Activated CD4-positive, CD25-positive, alpha-beta regulatory T cell (primary cell): ENCODE measurements at places on chromosomes 13 and 19.

GRCh38 chr13:51811920-51812451 lies 8.0 kb upstream of the DHRS12 start:
- DNase-seq: no peak

- no peak for DNase-seq
Measured at GRCh38 chr19:54612428-54612827, 17.9 kb upstream of the LILRB1 start.

GRCh38 chr19:5051619-5052018 lies 82.7 kb downstream of the KDM4B start:
- DNase-seq: no peak

DNA sequence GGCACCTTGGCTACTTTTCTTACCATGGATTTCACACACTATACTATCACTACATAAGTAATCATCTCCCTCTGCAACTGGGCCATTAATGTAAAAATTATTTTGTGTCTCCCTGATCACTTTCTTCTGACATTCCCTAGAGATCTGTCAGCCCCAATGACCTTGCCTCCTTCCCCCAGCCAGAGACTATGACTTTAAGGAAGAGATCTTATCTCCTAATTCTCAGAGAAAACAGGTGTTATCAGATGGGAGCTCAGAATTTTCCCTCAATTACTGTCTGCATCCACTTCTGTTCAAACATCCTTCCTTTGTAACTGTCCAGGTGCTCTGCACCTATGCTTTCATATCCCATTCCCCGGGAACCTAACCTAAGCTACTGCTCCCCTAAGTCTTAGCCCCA lies 397.5 kb downstream of the DIAPH3 start:
- DNase-seq: no peak

DNA sequence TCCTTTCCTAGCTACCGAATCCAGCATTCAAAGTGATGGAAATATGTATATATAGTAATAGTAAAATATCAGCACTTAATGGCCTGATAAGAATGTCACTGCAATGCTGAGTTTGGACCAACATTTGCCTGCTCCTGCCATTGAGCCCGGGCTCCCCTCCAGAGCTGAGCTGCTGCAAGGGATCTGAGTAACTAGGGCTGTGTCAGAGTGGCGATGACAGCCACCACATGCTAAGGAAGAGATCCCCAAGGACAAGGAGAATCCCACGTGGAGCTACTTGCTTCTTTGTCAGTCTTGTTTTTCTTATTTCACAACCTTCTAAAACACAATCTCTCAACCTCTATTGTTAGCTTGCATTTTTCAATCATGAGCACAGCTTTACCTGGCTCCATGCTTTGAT lies 19.5 kb upstream of the ALOX5AP start:
- DNase-seq: no peak

DNA sequence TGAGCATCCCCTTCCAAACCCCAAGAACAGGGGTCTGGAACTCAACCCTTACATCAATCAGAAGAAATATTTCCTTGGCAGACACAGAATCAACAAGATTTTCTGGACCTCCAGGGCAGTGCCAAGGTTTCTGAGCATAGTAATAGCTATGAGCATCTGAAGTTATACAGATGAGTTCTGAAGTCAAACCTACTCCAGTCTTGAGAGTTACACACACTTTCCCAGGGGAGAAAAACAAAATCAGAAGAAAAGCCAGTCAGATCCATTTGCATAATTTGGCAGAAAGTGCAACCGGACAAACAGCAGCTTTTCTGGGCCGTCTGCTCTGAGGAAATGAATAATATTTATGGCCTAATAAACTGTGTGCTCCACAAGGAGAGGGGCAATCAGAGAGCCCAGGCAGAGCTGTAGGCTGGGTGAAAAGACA lies 93.1 kb downstream of the KL start:
- no peak for DNase-seq

GRCh38 chr19:30686176-30686820 lies 314.1 kb downstream of the ZNF536 start:
- DNase-seq: no peak

DNA sequence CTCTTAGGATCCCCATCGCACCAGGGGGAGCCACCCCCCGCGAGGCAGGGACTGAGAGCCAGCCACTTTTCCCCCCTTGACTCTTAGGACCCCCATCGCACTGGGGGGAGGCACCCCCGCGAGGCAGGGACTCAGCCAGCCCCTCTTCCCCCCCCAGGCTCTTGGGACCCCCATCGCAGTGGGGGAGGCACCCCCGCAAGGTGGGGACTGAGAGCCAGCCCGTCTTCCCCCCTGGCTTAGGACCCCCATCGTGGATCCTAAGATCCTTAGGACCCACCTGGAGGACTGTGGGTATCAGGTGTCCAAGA lies 365.2 kb upstream of the SPRY2 start:
- DNase-seq: no peak

DNA sequence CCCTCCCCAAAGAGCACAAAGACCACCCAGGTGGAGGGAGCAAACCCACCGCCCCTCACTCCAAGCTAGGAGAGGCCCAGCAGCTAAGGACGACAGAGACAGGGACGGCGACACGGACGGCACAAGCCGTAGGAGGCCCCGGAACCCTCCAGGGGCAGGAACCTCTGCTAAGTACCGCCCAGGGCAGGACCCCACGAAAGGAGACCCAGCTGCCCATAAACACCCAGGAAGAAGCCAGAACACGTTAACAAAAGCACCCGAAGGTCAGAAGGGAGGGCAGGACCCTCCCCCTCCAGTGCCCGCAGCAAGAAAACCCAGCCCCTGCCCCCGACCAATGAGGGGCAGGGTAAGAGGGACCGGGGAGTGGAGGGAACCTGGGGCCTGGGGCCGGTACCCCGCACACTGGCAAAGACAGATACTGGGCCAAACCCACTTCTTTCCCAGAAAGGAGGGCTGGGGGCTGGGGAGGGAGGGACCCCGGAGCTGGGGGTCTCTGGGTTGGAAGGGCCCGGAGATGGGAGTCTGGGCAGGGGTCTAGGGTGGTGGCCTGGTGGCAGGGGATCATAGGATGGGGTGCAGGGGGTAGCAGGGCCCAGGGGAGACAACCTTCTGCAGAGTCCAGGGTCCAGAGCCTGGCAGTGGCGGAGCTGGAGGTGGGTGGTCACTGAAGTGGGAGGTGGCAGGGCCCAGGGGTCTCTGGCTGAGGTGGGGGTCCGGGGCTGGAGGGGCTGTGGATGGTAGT lies 2.4 kb downstream of the BTBD2 start:
- no peak for DNase-seq

DNA sequence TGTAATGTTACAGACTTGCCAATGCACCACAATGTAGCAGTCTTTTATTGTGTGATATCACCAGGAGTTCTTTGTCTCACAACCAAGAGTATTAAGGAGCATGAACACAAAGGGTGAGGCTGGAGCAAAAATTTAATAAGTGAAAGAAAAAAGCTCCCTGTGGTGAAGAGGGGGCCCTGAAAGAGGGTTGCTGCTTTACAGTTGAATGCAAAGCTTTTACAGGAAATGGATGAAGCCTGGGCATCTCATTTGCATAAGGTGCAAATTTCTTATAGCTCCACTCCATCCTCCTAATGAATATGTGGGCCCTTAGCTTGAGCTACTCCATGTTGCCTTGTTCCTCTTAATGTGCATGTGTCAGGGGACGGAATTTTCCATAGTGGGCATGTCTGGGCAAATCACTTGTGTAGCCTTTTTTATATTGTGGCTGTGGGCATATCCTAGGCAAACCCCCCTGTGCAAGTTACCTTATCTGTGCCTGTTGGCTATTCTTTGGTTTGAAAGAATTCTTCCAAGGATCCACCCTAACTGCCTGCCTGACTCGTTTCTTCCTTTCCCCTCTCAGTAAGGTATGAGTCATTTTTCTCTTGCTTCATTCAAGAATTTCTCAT lies 45.3 kb upstream of the TRPC4 start:
- DNase-seq: no peak

GRCh38 chr19:29549105-29550070 lies 23.6 kb downstream of the VSTM2B start:
- no peak for DNase-seq

- no peak for DNase-seq
Measured at GRCh38 chr13:73466561-73466960, 407.8 kb downstream of the KLF5 start.

- DNase-seq: no peak
Measured at GRCh38 chr13:75896271-75896670, 260.1 kb downstream of the LMO7 start.
